Stimulated activated CD8-positive, alpha-beta memory T cell treated with anti-CD3 and anti-CD28 coated beads, Interleukin-2, amount 100 ng/mL, for 1 hour (primary cell): ENCODE measurements at places on chromosomes 2 and 18.

- no peak for DNase-seq
Measured at GRCh38 chr2:96928277-96928781, 58.1 kb downstream of the FAM178B start.

- no peak for DNase-seq
Measured at GRCh38 chr2:9235147-9236044, 28.8 kb downstream of the ASAP2 start.

GRCh38 chr18:2572892-2573291 is 1.5 kb downstream of the NDC80 start:
- DNase-seq = no peak

- no peak for DNase-seq
Measured at GRCh38 chr2:31998731-31999383, 12.0 kb downstream of the MEMO1 start.

DNA sequence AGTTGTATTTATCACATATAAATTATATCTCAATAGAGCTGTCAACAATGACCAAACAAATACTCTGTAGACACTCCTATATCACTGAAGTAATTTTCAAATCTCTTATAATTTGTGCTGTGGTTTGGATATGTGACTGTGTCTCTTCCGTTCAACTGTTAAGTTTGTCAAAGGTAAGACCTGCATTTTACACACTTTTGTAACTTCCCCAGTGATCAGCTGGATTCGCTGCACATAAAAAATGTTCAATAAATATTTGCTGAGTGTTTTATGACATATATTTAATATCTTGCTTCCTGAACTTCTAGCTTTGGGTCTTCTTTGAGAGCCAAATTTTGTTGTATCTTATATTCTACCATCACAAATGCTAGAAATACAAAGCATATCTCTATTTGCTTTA is 57.3 kb upstream of the ROCK1 start:
- no peak for DNase-seq

DNA sequence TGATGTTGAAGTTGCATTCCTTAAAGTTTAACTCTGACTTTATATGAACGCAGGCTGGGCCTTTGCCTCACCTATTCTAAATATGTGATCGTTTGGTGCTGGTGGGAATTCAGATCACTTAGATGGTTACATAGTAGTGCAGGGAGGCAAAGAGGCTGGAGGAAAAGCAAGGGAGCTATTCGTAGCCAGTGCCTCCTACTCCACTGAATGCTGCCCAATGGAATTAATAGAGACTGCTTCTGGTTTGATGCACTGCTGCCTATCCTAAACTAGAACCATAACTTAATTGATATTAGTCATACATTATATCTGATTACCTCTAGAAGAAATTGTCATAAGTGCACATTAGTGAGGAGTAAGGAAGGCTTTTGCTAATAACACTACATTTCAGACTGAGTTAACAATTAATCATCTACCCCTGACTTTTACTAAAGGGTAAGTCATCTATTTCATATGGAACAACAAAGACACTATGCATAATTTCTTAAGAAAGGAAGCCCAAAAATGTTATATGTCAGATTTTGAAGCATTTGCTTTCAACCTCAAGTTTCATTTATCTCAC is 72.3 kb downstream of the SLC5A7 start:
- no peak for DNase-seq

DNA sequence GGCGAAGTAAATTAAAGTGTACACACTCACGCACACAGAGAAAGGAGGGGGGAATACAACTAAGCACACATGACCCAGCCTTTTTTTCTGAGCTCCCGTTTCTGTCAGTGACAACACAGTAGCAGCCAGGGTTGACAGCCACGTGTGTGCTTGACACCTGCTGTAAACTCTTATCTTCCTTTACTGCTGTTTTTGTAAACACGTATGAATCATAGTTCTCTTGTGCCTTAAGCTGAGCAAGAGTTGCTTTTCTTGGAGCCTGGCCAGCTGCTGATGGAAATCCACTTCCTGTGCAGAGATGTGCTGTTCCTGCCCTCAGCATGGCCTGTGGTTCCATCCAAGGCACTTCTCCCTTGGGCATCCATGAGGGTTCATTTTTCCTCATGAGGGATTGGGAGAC is 561.9 kb downstream of the GALR1 start:
- DNase-seq = no peak

DNA sequence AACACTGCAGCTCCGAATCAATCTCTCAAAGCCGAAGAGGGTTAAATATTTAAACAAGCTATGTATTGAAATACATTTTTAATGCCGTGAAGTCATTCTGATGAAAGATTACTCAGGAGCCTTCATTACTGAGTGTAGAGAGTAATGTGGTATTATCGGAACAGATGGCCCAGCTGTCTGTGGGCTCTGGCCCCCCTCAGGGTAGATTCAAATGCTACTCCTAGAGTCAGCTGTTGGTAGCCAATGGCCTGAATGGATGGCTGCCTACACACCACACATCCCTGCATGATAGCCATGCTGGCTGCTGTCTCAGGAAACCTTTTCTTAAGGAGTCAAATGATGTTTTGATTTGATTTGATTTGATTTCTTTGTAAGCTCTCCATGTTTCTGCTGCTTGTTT is 732.3 kb upstream of the CELF4 start:
- no peak for DNase-seq

DNA sequence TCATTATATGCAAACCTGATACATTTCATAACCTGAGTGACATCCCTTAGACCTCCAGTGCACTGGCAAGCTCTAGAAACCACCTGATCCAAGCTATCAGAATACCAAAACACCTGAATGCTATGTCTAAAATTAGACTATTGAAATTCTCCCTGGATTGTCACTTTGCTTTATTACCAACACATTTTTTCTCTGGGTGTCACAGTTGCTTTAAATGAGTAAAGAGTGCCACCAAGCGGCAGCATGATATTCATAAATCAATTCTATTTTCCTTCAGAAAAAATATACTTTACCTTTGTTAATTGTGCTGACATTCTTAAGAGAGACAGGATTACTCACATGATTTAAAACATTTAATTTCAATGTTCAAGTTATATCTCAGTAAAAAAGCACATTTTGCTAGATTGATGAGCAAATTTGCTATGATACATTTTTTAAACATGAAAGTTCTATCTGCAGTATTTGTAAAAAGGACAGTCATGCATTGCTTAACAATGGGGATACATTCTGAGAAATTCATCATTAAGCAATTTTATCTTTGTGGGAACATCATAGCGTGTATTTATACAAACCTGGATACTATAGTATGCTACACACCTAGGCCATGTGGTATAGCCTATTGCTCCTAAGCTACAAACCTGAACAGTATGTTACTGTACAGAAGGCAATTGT is 338.4 kb upstream of the SLC39A10 start:
- no peak for DNase-seq

GRCh38 chr18:4358618-4359017 is 96.5 kb downstream of the DLGAP1 start:
- DNase-seq = no peak

- no peak for DNase-seq
Measured at GRCh38 chr18:9147440-9148202, 11.0 kb downstream of the ANKRD12 start.

DNA sequence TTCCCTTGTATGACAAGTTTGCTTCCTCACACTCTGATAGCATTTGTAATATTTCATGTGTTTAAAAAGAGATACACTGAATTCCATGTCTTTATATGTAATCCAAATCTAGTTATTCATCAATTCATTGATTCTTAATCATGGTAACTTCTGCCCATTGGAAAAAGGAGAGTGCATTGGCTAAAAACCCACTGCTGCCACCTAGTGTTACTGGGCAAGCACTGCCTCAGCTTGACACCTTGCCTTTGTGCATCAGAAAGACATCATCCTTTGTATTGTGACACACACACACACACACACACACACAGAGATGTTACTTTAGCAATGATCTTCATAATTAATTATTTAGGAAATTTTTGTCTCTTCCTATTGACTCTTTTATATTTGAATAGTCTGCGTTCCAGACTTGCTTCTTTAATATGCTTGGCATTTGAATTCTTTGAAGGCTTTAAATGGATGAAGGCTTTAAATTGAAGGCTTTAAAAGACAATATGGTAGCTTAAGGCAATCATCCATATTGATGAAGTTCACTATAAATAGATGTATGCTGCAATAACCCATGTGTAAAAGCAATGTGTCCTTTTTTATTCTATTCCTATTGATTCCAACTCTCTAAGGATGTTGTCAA is 414.2 kb upstream of the CHST9 start:
- no peak for DNase-seq

GRCh38 chr2:73105511-73105971 is 7.2 kb downstream of the RAB11FIP5 start:
- no peak for DNase-seq
